ENCODE measurements at places on chromosomes 16 and 17.

- no peak for DNase-seq
Observed at GRCh38 chr17:80097844-80098691, 3.3 kb upstream of the GAA start.

DNA sequence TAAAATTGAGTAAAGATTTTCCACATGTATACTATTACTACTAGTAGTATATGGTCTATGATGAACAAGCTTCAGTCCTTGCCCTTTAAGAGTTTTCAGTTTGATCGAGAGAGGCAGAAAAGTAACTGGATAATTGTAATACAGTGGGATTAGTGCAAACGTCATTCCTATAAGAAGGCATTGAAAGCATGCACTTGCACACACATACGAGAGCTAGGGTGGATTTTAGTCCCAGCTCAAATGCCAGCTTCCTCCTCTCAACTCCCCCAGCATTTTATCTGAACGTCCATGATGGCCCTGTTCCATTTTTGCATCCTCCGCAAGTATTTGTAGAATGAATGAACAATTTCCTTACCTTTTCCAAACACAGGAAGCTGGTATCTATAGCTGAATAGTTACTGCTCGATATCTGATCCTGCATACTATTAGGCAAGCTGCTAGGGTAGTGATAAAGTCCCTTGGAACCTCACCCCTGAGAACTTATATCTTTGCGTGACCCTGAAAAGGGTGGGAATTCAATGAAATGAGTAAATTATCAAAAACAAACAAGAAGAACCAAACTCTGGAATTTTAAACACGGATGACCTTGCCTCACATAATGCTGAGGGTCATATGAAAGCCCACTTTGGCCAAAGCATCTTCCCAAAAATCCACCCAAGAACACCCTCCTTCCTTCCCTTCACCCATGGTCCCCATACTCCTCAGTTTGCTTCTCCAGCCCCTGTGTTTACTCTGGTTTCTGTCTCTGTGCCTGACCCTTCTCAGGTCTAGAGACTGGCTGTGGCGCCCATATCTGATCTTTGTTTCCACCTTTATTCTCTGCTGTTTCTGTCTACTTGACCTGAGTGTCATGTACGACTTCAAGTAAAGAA lies 60.5 kb downstream of the TMEM100 start:
- DNase-seq = no peak

DNA sequence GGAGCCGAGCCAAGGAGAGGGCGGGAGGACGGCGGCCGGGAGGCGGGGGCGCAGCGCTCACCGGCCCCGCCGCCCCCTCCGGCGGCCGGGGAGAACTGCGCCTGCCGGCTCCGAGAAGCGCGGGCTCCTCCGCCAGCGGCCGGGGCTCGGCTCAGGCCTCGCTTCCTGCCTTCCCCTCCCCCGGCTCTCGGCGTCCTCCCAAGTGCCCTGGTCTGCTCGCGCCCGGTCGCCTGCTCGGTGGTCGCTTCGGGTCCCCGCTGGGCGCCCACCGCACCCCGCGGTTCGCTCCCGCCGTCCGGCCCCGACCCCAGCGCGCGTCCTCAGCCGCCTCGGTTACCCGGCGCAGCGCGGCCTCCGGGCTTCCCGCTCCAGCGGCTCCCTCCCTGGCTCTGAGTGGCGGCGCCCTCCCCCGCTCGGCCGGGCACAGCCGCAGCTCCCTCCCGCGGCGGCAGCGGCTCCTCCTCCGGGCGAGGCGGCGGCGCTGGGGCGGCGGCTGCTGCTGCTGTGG lies 313 bp downstream of the UBTF start:
- DNase-seq = no peak

GRCh38 chr17:61756561-61756960 lies 106.8 kb downstream of the BRIP1 start:
- DNase-seq = no peak
